ENCODE measurements at places on chromosomes 4 and X.

DNA sequence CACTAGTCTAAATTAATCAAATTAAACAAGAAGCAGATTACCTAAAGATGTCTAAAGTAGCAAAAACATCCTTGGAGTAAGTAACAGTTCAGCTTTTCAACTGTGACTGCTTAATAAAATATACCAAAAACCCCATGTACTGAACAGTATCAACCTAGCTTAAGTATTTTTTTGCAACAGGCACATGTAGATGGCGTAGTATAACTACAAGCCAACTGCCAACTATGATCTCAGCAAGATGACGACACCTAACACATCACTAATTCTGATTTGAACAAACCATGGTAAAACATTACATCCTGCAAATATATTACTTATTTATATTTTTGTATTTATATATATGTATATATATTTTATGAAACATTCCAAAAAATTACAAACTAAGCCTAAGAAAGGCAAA, 24.5 kb downstream of the DHX15 start:
- no peaks in the 10 kb centered on the region for H3K36me3 ChIP-seq
- no peaks in the 10 kb centered on the region for H3K27me3 ChIP-seq
- peaks cover 7% of the 10 kb centered on the region for H3K4me1 ChIP-seq
- no peak overlapping the region for H3K27ac ChIP-seq
- DNase-seq = no peak
- no peak overlapping the region for H3K4me3 ChIP-seq

- DNase-seq = no peak
- no peak overlapping the region for H3K27ac ChIP-seq
- H3K36me3 ChIP-seq = no peaks in the 10 kb centered on the region
- H3K27me3 ChIP-seq = no peaks in the 10 kb centered on the region
- H3K4me1 ChIP-seq = peaks cover 8% of the 10 kb centered on the region
Observed at GRCh38 chr4:26233350-26233749, 87.5 kb upstream of the RBPJ start.

- no peak overlapping the region for H3K27ac ChIP-seq
- H3K4me3 ChIP-seq = no peak overlapping the region
- DNase-seq = no peak
- peaks cover 14% of the 10 kb centered on the region for H3K4me1 ChIP-seq
Observed at GRCh38 chrX:65589304-65589703, 54.7 kb upstream of the LAS1L start.

GRCh38 chr4:13601848-13602247, 25.7 kb downstream of the BOD1L1 start:
- no peaks in the 10 kb centered on the region for H3K36me3 ChIP-seq
- H3K27me3 ChIP-seq = no peaks in the 10 kb centered on the region
- no peak overlapping the region for H3K27ac ChIP-seq
- H3K4me1 ChIP-seq = no peaks in the 10 kb centered on the region

- no peaks in the 10 kb centered on the region for H3K27me3 ChIP-seq
- H3K4me1 ChIP-seq = no peaks in the 10 kb centered on the region
- H3K4me3 ChIP-seq = no peak overlapping the region
- H3K36me3 ChIP-seq = no peaks in the 10 kb centered on the region
- H3K27ac ChIP-seq = no peak overlapping the region
Observed at GRCh38 chrX:5683996-5684395, 544.7 kb downstream of the NLGN4X start.
